ENCODE measurements at places on chromosomes 4 and X.

- no peak for DNase-seq
These were observed 10.4 kb downstream of the RAB9A start for GRCh38 chrX:13699183-13699826.

DNA sequence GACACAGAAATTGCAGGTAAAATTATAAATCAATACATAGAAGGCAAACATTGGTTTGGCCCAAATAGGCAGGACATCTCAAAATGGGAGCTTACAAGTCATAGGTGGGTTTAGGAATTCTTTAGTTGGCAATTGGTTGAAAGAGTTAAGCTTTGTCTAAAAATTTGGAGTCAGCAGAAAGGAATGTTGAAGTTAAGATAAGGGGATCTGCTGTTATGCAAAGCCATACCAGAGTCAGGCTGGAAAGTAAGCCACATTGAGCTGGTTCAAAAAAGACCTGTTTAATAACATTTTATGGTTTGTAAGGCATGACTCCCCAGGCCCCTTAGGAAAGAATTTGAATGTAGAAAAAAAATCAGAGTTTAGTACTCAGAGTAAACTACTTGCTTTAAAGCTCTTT, 92.6 kb downstream of the IL13RA2 start:
- no peak for DNase-seq

DNA sequence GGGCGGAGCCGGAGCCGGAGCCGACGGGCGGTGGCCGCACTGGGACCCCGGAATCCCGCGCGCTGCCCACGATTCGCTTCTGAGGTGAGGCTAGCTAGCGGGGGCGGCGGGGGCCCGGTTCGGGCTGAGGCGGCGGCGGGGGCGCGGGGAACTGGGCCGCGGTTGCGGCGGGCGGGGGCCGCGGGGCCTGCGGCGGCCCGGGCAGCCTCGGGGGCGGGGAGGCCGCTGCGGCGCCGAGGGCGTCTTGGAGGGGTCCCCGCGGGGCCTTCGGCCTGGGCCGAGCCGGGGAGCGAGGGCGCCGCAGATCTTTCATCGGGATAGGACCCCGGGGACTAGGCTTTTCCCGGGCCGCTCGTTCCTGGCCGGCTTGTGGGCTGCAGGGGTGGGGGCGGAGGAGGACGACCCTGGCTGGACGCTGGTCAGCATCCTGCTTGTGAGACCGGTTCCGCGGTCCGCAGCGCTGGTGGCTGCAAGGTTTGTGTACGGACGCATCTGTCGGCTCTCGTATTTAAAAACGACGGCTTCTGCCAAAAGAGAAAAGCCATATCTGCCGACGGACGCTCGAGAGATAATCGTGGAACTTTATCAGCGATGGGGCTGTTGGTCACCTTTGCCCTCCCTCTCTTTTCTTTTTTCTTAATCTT, 419 bp downstream of the ADD1 start:
- no peak for DNase-seq

DNA sequence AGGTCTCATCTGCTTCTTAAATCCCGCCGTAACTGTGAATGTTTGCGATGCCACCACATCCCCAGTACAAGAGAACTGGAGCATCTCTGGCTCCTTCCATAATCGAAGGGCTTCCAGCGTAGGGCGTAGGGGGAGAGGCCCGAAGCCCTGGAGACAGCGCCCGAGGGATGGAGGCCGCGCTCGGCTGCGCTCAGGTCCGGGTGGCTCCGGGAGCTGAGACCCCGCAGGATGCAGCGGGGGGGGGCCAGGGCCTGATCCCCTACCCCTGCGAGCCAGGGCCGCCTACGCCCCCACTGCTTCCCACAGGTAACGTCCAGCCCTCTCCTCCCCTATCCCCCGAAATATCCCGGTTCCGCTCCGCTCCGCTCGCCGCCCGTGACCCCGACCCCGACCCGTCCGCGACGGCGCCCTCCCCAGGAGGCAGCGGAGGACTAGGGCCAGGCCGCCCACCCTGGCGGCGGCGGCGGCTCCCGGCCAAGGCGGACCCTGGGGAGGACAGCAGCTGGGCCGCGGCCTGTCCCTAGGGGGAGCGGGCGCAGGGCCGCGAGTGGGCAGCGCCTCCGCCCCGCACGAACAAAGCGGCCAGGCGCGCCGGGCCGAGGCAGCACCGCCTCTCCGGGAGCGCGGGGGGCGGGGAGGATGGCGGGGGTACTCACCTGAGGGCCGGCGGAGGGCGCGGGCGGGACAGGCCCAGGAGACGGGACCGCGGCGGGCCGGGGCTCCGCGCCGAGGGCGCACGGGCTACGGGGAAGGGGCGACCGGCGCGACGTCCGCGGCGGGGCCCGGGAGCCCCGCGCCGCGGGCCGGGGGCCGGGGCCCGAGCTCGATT, 723 bp downstream of the WDFY3 start:
- DNase-seq = no peak

DNA sequence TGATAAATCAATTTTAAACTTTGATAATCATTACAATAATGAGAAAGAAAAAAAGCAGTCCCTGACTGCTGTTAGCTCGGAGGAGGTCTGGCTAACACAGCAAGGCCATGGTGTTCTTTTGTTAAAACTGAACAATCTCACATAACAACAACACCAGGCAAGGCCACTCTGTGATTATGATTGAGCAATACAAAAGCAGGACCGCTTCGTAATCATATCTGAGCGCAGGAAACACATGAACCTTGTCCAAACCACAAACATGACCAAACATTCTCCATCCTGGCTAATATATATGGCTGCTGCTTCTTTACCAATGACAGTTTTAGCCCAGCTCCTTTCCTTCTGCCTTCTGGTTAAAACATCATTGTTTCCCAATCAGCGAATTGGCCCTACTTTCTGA, 76.8 kb upstream of the DDX53 start:
- no peak for DNase-seq

GRCh38 chr4:98185279-98185678, 42.0 kb upstream of the STPG2 start:
- no peak for DNase-seq

DNA sequence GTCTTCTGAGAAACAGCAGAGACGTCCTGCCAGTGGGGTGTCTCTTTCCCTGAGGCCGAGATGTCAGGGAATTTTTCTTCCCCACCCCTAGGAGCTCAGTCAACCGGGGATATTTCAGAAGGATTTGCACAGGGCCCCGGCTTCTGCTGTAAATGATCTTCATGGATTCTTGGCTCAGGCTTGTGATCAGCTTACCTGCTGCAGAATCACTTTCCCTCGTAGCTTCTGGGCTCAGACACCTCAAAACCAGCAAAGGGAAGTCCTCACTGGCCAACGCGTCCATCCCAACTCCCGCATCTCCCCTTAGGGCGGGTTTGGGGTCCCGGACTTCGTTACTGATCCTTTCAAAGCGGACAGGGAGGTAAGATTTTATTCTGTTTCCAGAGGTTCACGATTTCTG, 212.7 kb downstream of the SHOX start:
- no peak for DNase-seq

- no peak for DNase-seq
These were observed 146.3 kb upstream of the ATP6AP2 start for GRCh38 chrX:40434443-40434842.

- DNase-seq = no peak
These were observed 45.0 kb downstream of the TIGD2 start for GRCh38 chr4:89156174-89156914.

GRCh38 chr4:42708625-42709024, 51.7 kb upstream of the ATP8A1 start:
- no peak for DNase-seq

GRCh38 chrX:132146456-132146855, 18.6 kb upstream of the FRMD7 start:
- DNase-seq = no peak

GRCh38 chrX:47854474-47854873, 17.8 kb downstream of the ZNF81 start:
- DNase-seq = no peak

DNA sequence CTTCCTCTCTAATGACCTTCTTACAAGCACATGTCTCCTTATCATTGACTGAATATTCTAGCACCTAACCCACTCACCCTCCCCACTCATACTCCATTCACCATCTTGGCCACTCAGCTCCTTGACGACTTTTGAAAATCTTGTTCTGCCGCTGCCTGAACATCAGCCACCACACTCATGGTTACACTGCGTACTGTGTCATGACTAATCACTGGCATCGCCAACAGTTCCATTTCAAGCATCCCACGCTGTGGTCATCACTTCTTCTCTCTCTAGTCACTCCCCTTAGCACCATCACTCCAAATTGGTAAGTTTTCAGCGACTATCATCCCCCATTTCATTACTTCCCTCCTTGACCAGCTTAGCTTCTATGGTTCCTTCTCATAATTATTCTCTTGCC, 352.8 kb downstream of the MAPK10 start:
- DNase-seq = no peak

GRCh38 chr4:113541933-113542332, 219.6 kb downstream of the CAMK2D start:
- no peak for DNase-seq

DNA sequence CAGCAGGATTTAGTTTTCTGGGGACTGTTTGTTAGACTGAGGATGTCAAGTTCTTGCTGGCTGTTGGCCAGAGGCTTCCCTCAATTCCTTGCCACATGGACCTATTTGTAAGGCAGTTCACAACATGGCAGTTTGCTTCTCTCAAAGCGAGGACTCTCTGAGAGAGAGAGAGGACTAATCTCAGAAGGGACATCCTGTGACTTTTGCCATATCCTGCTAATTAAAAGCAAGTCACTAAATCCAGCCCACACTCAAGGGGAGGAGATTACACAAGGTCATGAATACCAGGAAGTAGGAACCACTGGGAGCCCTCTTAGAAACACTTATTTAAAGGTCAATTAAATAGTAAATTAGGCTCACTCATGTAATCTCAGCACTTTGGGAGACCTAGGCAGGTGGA, 38.2 kb downstream of the PPP1R2C start:
- no peak for DNase-seq

DNA sequence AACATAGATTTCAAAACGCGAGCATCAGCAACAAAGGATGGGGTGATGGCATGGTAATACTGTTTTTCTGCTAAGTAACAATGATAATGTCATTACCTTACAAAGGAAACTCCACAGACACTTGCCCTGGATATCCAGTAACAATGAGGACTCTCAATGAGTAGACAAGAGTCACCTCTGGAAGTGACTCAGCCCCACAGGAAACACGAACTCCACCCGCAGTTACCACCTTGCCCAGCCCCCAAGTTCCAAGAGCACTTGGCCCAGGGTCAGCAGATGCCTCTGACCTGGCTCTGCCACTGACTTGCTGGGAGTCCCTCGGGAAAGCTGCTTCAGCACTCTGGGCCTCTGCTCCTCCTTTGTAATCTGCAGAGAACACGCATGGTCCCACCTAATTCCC, 110.3 kb upstream of the MAP3K15 start:
- no peak for DNase-seq

Measured in stimulated activated CD8-positive, alpha-beta memory T cell treated with anti-CD3 and anti-CD28 coated beads, Interleukin-12 subunit alpha, Interleukin-12 subunit beta, amount 100 ng/mL, for 1 hour (primary cell).